ENCODE measurements at places on chromosomes 3 and 15.

DNA sequence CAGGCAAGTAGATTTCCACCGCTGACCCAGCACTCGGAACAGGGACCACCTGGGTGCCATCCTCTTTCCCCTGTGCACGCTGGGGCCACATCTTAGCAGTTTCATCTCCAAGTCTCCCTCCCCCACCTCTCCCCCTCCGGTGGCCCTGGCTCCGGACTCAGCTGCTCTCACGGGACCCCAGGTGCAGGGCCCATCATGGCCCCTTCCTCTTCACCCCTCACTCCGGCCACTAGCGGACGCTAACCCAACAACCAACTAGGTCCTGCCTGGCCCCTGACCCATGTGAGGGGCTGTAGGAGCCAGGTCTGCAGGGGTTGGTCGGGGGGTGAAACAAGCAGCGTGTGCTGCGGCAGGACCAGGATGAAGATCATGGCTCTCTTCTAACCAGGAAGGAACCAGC lies 31.3 kb upstream of the IQSEC1 start:
- no peak for DNase-seq

- no peak for DNase-seq
Measured at GRCh38 chr3:169453256-169454059, 210.1 kb downstream of the MECOM start.

DNA sequence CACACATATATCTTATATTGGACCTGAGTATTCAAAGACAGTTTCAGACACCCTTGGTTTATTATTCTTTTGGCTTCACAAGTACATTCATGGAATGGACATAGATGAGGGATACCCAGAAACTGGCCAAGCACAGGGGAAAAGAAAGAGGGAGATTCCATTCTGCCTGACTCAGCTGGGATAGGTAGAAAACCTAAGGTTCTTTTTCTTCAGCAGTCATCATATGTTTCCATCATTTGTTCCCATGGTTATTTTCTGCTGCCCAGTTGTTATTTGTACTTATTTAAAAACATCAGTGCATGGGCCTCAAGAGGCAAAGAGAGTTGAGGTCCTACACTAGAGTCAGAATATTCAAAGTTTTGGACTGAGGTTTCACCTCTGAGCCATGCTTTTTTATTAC lies 91.8 kb downstream of the FILIP1L start:
- no peak for DNase-seq

GRCh38 chr3:178434206-178434805 lies 101.9 kb upstream of the KCNMB2 start:
- DNase-seq: no peak

DNA sequence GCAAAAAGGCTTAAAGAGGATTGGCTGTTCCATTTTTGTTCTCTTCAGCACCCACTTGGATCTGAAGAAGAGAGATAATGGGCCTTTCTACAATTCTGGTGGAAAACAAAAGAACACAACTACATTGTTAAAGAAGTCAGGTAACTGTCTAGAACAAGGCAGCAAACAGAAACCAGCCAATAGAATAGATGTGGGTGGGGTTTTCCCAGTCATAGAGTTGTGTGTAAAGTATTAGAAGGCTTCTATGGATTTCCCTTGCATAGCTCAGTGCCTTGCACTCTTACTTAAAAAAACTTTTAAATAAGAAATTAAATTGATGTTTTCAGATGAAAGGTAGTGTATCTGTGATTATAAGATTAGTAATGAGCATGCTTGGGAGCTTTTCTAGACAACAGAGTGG lies 462.7 kb upstream of the ATP11B start:
- DNase-seq: no peak

- DNase-seq: no peak
Measured at GRCh38 chr3:62142331-62143085, 230.8 kb downstream of the FEZF2 start.

DNA sequence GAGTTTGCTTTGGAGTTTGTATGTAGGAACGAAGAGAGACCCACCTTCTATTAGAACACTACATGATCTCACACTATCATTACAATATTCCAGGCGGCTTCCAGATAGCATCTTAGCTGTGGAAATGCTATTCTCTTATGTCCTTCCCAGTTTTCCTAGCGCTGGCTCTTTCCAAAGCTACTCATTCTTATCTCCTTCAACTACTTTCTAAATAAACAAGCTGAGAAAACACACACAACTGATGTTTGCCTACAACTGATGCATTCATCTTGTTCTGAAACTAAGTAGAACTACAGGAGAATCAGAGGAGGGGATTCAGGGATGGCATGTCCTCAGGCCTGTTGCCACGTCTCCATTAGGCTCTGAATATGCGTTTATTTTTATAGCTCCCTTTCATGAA lies 108.9 kb downstream of the GREM1 start:
- DNase-seq: no peak

DNA sequence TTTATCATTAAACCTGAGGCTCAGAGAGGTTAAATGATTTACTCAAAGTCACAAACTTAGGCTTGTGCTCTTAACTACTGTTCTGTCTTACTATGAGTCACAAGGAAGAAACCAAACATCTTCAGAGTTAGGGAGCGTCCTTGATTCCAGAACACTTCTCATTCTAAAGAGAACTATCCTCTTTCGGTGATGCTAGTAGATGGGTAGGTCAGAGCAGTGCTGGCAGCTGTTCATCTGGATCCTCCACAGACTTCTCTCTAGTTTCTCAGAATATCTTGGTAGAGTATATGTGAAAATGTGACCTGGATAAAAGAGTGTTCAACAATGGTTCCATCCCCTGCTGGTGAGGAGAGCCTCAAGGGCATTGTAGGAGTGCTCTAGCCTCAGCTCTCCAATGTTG lies 3.3 kb downstream of the ARL6IP5 start:
- DNase-seq: no peak

All from activated gamma-delta T cell treated with anti-CD3 and anti-CD28 coated beads, Interleukin-2, amount 50 U/mL, for 16 hours (primary cell).